ENCODE measurements at places on chromosomes 16 and 17.
A peak's percentile ranks its signal among the peaks of the same experiment; 100 is the strongest.

GRCh38 chr17:68198931-68199836 is 48.7 kb upstream of the AMZ2 start:
- DNase-seq = peak; percentile 65

DNA sequence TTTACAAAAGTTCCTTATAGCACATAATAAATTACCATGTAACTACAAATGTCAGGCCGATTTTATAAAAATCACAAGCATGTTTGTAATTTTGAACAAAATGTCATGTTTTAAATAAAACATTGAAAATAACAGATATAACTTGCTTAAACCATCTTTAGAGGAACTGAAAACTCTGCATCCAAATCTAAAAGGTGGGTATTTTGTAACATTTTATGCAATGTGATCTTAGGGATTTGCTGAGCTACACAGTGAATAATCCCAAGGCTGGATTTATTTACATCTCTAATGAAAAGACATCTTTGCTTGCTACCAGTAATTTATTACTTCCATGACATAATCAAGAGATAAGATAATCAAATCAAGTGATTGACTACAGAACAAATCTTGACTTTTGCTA is 47.5 kb downstream of the N4BP1 start:
- no peak for DNase-seq

DNA sequence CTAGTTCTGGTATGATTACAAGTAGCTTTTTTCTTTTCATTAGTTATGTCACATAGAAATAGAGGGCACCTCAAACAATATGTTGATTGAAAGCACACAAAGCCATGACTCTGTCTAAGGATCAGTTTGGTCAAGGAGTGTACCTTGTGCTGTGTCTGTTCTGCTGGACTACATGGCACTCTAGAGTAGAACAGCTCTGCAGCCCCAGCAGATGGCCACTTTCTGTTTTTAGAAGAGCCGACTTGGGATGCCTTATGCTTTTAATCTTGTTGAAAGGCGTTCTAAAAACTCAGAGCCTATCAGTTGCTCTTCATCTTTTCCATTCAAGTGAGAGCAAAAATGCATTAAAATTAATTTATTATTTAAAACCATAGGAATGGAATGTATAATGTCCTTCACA is 49.3 kb upstream of the CA10 start:
- no peak for DNase-seq

GRCh38 chr16:49510141-49510540 is 136.5 kb downstream of the C16orf78 start:
- no peak for DNase-seq

DNA sequence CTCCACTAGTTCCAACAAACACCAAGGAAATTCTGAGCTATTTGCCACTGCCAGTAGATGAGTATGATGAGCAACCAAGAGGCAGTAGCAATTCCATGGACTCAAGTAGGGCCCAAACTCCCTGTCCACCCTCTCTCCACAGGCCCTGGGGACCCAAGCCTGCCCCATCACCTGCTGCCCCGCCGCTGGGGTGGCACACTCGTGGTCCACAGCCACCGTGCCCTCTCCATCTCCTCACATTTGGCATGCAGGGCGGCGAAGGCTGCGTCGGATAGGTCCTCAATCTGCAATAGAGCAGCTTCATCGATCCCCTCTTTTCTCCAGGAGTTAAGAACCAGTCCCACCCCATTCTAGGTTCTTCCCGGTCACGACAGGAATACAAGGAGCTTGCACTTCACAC is 33.9 kb downstream of the STH start:
- DNase-seq = no peak

- DNase-seq = no peak
These were observed 16.3 kb downstream of the MAPT start for GRCh38 chr17:45910667-45911066.

DNA sequence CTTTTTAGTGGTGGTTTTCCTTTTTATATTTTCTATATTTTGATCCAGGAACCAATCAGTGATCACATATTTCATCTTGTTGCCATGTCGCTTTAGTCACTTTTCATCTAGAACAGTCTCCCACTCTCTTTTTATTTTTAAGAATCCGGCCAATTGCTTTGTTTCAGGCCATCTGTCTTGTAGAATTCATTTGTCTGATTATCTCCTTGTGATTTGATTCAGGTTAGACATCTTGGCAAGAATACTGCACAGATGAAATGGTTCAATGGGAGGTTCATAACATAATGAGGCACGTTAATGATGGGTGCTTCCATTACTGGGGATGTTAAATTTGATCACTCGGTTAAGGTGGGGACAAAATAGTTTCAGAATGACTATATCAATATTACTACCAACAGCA is 49.1 kb downstream of the NUP88 start:
- no peak for DNase-seq
